Fibroblast of villous mesenchyme (primary cell): ENCODE measurements at places on chromosomes 13 and 19.

DNA sequence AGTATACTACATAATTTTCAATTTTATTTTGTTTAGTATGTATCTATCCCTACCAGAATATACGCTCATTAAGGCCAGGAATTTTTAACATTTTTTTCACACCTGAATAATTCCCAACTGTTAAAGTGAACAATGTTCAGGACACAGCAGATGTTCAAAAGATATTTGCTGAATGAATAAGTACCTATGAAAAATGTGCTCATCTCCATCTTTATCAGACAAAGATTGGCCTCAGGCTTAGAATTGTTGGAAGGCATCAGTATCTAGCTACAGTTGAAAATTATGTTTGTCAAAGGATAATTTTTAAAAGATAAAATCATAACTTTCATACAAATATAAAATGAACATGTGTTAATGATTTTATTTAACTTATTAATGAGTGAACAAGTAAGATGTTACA lies 30.9 kb upstream of the SERP2 start:
- DNase-seq, result no peak

DNA sequence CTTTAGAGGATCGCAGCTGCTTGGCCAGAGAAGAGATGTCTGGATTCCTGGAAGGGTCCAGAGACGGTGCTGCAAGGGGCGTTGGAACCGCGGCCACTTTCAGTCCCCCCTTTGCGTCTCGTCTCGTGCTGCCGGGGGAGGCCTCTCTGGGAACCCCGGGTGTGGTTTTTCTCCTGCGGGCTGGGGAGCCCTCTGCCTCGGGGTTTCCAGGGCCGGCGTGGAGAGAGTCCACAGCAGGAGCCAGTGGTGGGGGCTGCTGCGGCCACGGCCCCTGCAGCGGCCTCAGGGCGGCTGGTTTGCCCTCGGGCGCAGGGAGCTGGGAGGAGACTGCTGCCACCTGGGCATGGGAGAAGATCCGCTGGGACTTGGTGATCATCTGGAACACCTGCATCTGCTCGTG lies 28.5 kb downstream of the ZNF541 start:
- DNase-seq, result no peak

DNA sequence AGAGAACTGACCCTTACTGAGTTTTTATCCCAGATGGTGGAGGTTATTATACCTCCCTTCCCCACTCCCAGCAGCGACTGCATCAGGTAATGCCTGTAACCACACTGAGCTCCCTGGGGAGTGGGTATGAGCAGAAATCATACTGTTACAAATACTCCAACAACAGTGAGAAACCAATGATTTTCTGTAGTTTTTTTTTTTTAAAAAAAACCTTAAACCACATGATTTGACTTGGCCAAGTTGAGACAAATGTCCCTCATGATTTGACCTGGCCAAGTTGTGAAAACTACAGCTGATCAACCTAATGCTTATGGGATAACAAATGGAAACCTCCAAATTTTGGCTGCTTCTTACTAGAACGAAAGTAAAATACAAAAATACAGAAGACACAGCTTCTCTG lies 33.1 kb upstream of the SERP2 start:
- no peak for DNase-seq

- DNase-seq, result no peak
These were observed 198.3 kb downstream of the KCNRG start for GRCh38 chr13:50213526-50213925.

GRCh38 chr13:109196948-109197347 lies 567.5 kb downstream of the MYO16 start:
- no peak for DNase-seq

GRCh38 chr13:31409678-31410356 lies 210.0 kb downstream of the B3GLCT start:
- peak; percentile 8 for DNase-seq

GRCh38 chr19:1487576-1488281 lies 2.4 kb downstream of the PCSK4 start:
- DNase-seq, result no peak

DNA sequence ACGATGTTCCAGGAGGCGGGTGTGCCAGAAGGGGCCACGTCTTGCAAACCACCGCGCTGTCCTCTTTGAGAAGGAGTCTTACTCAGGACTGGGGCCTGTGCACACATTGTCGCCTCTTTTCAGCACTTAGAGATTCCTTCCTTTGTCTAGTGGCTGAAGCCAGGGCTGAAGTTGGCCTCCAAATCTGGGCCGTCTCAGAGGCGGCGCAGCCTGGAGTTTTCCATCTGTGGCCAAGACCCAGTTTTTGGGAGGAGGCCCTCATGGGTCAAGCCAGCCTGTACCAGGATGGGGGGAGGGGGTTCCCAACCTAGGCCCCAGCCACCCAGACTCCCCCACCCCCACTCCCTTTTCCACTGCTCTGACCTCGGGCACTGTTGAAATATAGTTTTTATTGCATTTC lies 11.8 kb downstream of the ANO8 start:
- DNase-seq, result no peak

DNA sequence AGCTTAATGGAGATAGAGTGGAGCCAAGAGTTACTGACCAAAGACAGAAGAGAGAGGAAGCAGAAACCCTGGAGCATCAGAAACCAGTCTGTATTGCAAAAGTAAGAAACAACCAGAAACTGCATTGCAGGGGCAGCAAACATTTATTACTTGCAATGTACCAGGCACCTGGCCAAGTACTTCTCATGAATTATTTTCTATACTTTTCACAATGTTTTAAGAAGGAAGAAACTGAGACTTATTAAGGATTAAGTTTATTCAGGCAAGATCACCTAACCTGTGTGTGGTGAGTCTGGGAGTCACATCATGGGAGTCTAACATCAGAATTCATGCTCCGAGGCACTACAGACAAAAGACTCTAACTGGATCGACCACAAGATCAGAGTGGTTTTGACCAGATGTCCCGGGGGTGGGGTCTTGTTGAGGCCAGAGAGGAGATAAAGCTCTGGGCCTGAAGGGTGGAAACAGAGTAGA lies 47.4 kb downstream of the TNFRSF19 start:
- DNase-seq, result peak; percentile 72

GRCh38 chr13:61795580-61795979 lies 379.9 kb upstream of the PCDH20 start:
- DNase-seq, result no peak

DNA sequence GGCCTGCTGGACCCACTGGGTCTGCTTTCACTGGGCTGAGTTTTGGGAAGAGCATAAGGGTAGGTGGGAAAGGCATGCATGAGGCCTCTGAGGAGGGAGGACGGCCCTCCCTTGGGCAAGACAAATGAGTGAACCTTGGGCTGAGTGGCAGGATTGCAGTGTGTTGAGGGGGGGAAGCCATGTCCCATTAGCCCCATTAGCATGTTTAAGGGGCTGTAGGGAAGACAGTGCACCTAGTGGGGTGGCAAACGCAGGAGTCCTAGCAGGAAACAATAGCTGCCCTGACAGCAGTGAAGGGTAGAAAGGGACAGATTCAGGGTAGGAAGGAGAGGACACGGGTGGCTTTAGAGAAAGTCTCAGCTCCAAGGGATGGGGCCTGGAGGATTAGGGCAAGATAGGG lies 3.1 kb upstream of the ZBTB45 start:
- DNase-seq, result no peak

GRCh38 chr13:62524061-62524460 lies 1108.4 kb upstream of the PCDH20 start:
- no peak for DNase-seq

DNA sequence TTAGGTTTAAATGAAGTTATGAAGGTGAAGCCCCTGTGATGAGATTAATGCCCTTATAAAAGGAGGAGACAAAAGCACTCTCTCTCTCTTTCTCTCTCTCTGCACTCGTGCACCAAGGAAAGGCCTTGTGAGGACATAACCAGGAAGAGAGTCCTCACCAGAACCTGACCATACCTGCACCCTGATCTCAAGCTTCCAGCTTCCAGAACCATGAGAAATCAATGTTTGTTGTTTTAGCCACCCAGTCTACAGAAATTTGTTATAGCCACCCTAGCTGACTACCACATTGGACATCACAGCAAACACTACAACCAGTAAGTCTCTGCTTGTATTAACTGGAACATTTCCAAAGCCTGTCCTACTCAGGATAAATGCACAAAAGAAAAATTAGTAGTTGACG lies 34.7 kb upstream of the WDFY2 start:
- no peak for DNase-seq

DNA sequence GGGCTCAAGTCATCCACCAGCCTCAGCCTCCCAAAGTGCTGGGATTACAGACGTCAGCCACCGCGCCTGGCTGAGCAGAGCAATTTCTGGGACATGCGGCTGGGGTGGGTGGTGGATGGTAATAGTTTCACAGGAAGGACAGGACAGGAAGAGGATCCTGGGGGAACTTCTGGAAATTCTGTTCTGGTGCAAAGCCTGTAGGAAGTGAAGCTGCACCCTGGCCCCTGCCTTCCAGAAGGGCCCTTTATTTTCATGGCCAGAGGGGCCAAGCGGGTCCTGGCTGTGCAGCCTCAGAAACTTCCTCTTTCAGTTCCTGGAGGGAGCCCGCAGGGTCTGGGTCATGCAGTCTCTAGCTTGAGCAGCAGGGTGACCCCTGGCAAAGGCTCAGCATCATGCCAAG lies 15.7 kb downstream of the FEM1A start:
- no peak for DNase-seq

DNA sequence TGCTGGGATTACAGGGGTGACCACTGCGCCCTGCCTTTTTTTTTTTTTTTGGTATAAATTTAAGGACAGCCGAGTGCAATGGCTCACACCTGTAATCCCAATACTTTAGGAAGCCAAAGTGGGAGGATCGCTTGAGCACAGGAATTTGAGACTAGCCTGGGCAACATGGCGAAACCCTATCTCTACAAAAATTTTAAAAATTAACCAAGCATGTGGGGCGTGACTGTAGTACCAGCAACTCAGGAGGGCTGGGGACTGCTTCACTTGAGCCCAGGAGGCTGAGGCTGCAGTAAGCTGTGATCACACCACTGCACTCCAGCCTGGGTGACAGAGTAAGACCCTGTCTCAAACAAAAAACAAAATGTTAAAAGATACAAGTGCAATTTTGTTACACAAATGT lies 21.5 kb downstream of the ZNF574 start:
- no peak for DNase-seq

DNA sequence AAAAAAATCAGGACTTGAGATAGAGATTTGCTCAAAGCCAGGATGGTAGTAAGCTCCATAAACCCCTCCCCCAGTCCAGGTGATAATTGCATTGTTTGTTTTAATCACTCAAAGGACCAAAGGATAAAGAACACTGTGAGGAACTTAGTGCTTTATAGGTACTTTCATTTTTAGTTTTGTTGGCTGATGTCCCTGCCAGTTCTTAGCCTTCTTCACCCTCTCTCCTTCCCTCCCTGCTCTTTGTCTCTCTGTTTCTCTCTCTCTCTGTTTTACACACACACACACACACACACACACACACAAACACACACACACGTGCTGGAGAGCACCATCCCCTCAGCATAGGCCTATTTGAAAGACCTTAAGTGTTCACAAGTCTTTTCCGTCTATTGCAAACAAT lies 5.2 kb downstream of the FRY start:
- DNase-seq, result no peak
